MV-4-11 (cell line): ENCODE measurements at places on chromosomes 1 and 21.

DNA sequence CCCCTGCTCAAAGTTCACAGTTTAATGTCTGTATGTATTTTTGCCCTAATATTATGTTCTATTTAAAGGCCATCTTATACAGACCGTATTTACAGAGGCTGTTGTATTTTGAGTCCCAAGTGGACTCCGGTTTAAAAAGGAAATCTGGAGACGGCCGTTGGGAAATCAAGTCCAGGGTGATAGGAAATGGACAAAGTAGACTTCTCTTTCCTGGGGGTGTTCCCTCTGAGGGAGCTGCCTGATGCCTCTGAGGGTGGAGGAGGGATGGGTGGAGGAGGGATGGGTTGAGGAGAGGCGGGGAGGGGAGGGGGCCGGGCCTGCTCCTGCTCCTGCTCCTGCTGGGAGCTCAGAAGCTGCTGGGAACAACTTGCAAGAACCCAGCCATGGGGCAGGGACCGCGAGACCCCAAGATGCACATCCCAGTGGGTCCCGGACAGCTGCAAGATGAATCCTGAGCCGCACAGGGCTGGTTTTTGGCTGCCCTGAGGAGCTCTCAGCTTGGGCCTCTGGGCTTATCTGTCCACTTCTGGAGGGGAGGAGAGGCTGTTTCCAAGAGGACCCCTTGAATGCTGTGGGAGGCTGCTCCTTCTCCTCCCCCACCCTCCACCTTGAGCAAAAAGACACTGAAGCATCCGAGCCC lies 12.0 kb upstream of the ACTL8 start:
- no peak for DNase-seq

DNA sequence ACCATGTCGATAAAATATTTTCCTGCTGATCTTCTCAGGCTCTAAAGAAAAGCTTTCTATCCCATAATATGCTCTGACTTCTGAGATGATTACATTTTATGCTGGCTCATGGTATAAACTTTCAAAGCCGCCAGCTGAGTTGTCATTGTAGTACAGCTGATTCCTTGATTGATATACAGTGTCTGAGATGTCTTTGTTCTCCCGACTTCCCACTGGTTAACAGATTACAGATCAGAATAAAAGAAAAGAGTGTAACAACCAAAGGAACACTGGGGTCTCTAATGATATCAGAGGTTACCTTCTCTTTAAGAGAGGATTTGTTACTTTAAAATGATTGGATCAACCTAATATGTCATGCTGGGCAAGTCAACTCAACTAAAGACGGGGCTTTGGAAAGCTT lies 485.4 kb upstream of the LRRC7 start:
- DNase-seq = no peak

DNA sequence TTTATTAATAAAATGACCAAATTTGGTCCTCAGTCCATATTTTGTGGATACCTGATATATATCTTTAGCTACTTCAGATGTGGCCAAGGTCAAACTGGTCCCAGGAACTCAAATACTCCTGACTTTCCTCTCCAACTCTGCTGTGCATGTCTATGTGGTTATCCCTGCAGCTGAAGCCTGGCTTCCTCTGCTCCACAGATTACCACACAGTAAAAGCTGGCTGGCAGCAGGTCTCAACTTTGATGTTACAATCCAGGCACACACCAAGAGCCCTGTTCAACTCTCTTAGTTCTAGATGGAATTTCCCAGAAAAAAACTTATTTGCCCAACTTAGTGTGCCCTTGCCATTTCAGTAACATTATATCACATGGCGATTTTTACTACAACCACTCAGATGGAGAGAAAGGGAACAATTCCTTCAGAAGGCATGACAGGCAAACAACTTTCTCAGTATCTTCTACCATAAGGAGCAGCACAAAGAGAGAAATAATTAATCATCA lies 479.5 kb downstream of the PLPP3 start:
- DNase-seq = no peak

GRCh38 chr1:89151047-89151446 lies 24.8 kb downstream of the GBP7 start:
- DNase-seq = peak; percentile 55

DNA sequence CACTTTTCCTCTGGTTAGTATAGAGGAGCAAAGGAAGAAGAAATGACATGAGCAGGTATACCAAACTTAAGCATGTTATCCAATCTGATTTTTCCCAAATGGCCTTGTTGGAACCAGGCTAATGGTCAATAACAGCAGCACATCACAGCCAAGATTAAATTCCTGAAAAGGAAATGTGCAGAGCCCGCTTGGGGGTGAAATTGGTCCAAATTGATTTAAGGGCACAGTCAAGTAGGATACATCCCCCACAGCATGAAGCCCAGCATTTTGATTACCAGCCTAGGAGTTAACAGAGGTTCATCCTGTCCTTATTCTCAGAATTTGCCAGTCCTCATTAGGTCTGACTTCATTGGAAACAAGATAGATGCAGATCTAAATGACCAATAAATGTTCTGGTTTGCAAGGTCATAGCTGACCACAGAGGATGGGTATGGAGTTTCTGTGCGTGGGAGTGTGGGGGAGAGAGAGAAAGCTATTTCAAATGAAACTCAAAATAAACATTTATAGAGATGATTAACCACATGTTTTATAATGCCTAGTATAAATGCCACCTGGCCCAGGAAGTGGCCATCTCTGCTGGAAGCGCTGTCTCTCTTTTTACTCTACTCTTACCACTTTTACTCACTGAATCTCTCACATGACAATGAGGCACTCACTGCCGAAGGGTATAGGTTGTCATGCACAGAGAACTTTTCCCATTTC lies 38.7 kb downstream of the RGS5 start:
- DNase-seq = no peak

- DNase-seq = no peak
Measured at GRCh38 chr1:159961636-159962035, 7.6 kb upstream of the SLAMF9 start.

- DNase-seq = no peak
Measured at GRCh38 chr1:221371705-221372104, 370.2 kb downstream of the DUSP10 start.

DNA sequence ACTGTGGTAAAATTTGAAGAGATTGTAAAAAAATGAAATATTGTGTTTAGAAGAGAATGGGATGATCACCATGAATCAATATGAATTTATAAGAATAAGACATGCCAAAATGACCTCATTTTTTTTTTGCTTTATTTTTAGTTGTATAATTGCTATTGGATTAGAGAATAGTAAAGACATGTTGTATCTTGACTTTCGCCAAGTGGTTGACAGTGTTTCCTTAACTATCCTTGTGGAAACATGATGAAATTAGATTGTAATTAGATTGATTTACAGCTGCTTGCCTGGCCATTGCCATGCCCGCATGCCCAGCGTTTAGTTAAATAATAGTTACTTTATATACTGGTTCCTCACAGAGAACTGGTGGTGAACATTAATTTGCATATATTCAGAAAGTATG lies 154.9 kb downstream of the MAGI3 start:
- no peak for DNase-seq

GRCh38 chr1:241605146-241605805 lies 34.9 kb downstream of the CHML start:
- peak; percentile 30 for DNase-seq

- DNase-seq = no peak
Measured at GRCh38 chr1:172653015-172653709, 5.7 kb upstream of the FASLG start.

GRCh38 chr1:28886731-28887418 lies 27.5 kb upstream of the EPB41 start:
- peak; percentile 72 for DNase-seq

GRCh38 chr1:157117527-157118057 lies 18.0 kb upstream of the ETV3L start:
- DNase-seq = peak; percentile 34

- no peak for DNase-seq
Measured at GRCh38 chr1:76065270-76065669, 9.3 kb upstream of the ST6GALNAC3 start.

GRCh38 chr1:157195521-157196244 lies 57.5 kb upstream of the ETV3 start:
- no peak for DNase-seq

DNA sequence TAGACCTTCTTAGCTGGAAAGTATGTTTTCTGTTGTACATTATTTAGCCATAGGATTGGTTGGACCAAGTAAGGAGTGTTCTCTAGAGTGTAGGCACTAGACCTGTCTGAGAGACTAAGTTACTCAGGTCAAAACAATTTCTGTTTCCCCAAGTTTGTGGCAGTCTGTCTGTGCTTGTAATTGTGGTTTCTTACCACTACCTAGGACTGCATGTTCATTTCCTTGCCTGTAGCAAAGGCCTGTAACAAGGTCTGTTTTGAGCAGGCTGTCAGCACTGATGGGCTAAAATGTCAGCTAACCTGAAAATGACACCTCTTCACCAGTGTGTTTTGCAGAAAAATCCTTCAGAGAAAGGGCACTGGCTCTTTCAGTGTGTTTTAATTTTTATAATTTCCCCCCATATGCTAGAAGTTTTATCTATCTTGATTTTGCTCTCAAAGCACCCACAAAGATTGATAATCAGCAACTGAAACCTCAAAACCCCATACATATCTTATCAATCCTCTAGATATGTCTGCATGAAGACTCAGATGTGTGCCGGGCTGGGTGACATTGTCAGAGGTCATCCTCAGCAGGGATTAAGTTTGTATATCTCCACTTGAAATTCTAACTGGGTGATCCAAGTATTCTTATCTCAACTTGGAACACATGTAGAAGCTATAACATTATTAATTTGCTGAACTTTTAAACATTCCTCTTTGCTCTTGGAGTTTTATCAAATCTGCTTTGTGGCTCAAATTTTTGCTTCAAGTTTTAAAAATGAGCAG lies 50.7 kb upstream of the ST6GALNAC3 start:
- no peak for DNase-seq

DNA sequence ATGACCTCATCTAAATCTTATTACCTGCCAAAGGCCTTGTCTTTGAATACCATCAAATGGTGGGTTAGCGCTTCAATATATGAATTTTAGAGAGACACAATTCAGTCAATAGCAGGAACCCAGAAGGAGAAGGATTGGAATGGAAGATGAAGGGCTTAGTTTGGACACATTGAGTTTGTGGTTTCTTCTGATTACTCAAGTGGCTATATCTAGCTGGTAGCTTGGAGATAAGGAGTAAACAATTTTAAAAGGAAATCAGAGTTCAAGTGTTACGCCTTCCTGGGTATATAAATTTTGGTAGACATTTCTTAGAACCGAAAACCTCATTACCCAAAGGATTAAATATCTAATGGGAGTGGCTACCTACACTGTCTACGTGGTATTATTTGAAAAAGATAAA lies 80.2 kb downstream of the RGS2 start:
- DNase-seq = no peak

GRCh38 chr1:243435836-243436235 lies 180.0 kb downstream of the SDCCAG8 start:
- DNase-seq = no peak

- no peak for DNase-seq
Measured at GRCh38 chr21:45393021-45393420, 11.9 kb upstream of the COL18A1 start.

- peak; percentile 64 for DNase-seq
Measured at GRCh38 chr1:54791880-54792522, 9.1 kb downstream of the TTC22 start.

GRCh38 chr1:186633116-186633515 lies 47.1 kb downstream of the PTGS2 start:
- peak; percentile 18 for DNase-seq

DNA sequence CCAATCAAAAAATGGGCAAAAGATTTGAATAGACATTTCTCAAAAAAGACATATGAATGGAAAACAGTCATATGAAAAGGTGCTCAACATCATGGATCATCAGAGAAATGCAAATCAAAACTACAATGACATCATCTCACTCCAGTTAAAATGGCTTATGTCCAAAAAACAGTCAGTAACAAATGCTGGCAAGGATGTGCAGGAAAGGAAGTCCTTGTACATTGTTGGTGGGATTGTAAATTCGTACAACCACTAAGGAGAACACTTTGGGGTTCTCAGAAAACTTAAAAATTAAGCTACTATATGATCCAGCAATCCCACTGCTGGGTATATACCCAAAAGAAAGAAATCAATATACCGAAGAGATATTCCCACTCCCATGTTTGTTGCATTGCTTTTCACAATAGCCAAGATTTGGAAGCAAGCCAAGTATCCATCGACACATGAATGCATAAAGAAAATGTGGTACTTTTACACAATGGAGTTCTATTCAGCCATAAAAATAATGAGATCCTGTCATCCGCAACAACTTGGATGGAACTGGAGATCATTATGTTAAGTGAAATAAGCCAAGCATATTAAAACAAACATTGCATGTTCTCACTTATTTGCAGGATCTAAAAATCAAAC lies 17.9 kb downstream of the GBP5 start:
- DNase-seq = no peak

GRCh38 chr1:41383094-41383852 lies 22.0 kb downstream of the FOXO6 start:
- DNase-seq = peak; percentile 75

DNA sequence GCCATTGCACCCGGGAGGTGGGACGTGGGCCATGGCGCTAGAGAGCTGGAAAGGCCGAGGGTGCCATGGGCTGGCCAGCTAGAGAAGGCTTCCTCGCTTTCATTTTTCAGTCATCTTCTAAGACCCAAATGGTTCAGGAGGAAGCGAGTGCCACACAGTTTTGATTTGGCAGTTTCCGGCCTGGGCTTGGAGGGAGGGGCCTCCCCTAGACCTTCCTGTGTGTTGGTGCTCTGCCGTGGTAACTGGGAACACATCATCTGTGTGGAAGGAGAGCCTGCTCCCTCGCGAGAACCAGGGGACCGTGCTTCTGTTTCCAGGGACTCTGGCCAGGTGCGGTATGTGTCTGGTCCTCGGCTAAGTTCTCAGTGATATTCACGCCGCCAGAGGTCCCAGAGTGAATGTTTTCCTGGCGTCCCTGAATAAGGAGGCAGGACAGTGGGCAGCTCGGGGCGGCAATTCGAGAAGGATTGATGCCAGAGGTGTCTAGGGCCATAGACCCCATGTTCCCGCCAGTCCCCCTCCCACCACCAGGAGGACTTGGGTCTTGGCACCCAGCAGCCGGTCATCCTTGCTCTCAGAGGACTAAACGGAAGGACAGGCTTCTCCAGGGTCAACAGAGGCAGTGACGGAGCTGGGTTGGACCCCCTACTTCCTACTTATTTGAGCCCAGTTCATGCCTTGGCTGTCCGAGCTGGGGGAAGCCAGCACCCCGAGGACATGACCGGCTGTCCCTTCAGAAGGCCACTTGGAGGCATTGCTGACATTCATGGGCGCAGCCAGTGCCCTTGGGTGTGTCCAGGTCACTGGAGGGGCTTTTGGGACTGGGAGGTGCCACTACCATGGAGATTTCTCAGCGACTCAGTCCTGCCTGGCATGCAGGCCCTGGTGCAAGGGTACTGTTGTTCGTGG lies 2.7 kb upstream of the NPHP4 start:
- DNase-seq = no peak

- no peak for DNase-seq
Measured at GRCh38 chr21:38236232-38236631, 20.6 kb upstream of the KCNJ15 start.

DNA sequence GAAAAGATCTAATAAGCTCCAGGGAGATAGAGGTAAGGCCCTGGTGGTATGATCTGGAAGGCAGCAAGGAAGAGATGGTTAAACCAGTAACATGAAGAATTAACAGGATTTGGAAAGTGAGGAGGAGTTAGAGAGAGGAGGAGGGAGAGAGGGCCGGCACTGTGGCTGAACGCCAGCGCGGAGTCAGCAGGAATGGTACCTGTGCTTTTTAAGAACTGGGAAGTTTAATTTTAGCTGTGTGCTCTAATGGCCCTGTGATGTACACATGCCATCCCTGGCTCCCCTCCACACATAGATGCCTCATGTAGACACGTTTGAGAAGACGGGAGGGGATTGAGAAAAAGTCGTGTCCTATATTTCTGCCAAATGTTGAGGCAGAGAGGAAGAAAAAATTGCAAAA lies 13.8 kb upstream of the AVPR1B start:
- DNase-seq = no peak
